Activated CD4-positive, alpha-beta T cell treated with anti-CD3 and anti-CD28 coated beads, Interleukin-2, amount 50 U/mL, for 48 hours (primary cell): ENCODE measurements at places on chromosomes 16 and 17.

DNA sequence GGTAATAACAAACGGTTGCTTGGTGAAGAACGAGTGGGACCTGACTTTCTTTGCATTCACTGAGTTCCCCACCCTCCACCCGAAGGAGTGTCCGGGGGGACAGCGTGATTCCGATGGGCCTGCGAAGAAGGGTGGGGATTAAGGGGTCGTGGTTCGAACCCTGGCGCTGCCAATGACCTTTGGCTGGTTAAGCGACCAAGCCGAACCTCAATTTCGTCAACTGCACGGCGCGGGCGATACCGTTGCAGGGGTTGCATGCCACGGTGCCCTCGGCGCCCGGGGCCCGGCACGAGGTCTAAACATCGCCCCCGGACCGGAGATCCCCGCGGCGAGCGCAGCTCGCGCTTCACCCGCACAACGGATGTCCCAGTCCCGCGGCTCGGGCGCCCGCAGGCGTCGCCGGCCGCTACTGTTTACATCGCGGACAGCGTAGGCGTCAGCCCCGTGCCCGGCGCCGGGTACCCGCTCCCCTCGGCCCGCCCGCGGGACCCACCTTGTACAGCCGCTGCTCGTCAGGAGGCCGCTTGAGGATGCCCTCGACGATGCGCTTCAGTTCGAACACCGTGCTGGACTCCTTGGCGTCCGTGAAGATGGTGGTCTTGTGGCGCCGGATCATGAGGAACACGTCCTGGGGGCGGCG, 460 bp downstream of the ELOB start:
- DNase-seq = peak; percentile 31

- DNase-seq = no peak
These were observed 76.3 kb upstream of the WSB1 start for GRCh38 chr17:27217631-27218030.

- no peak for DNase-seq
These were observed 14.2 kb upstream of the CD300A start for GRCh38 chr17:74452033-74452840.

GRCh38 chr17:73722165-73722564, 77.9 kb upstream of the SDK2 start:
- no peak for DNase-seq

DNA sequence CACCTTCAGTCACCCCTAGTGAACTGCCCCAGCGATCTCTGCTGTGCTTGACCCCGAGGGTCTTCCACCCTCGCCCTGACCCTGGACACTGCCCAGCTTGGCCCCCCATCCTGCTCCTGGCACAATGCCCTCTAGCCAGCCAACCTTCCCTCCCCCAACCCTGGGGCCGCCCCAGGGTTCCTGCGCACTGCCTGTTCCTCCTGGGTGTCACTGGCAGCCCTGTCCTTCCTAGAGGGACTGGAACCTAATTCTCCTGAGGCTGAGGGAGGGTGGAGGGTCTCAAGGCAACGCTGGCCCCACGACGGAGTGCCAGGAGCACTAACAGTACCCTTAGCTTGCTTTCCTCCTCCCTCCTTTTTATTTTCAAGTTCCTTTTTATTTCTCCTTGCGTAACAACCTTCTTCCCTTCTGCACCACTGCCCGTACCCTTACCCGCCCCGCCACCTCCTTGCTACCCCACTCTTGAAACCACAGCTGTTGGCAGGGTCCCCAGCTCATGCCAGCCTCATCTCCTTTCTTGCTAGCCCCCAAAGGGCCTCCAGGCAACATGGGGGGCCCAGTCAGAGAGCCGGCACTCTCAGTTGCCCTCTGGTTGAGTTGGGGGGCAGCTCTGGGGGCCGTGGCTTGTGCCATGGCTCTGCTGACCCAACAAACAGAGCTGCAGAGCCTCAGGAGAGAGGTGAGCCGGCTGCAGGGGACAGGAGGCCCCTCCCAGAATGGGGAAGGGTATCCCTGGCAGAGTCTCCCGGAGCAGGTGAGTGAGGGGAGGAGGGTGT, at the start of gene TNFSF13:
Gene TNFSF13 (plus strand): TSS at position 207 of the 776 bp plus-strand sequence. CDS start 290 bp downstream, at position 497.
- DNase-seq = no peak

DNA sequence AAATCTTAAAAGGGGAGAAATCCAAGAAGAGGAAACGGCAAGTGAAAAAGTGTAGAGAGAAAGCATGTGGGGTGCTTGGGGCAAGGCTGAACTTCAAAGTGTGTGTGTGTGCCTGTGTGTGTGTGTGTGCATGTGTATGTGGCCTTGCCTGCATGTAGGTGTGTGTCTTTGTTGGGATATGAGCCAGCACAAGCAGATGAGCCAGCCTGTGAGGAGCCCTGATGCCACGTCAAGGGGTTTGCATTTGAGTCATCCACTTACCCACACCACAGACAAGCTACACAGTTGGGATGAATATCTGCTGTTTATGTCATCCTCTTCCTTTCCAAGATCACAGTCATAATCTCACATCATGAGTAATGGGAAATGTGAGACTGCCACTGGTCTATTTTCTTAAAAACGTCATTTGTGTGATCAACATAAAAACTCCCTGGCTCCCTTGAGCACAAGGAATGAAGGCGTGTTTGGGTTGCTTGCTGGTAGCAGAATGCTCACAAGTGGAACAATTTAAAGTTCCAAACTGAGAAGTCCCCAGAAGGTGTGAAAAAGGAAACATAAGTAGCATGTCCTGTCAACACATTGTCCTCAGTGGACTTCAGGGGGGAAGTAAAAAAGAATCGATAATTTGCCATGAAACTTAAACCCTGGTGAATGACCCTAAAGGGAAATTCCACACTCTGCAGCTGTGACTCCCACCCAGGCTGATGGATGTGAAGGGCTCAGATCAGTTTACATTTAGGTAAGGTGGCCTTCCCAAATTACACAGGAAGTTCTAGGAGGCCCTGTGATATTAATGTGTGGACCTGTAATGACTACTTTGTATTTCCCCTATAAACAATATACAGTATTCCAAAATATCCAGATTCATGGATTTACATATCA, 14.7 kb downstream of the KCTD19 start:
- DNase-seq = peak; percentile 91

GRCh38 chr17:35788477-35789368, 6.7 kb downstream of the MMP28 start:
- no peak for DNase-seq

- DNase-seq = no peak
These were observed 27.7 kb downstream of the CDIP1 start for GRCh38 chr16:4510747-4511426.

DNA sequence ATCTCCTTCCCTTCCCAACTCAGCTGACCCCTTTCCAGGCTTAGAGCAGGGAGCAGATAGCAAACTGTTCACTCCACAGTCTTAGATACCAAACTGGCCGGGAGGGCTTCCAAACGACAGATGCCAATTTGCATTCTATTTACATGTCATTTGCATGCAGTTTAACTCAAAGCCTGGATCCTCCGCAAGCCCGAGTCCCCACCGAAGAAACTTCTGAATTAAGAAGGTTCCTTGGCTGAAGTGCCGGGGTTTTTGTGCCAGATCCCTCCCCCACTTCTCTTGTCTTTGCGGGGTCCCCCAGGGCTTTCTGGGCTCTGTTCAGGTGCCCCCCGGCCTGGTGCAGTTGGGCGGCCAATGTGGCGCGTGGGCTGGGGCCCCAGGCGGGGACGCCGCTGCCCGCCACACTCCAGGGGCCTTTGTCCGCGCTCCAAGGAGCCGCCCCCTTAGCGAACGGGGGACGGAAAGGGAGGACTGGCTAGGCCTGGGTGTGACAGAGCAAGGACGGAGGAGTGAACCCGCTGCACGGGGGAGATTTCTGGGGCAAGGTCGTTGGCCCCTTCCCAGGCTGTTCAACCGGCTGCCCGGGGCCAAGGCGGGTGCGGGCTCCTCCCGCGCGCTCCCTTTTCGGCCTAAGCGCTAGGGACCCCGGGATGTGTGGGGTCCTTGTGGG, 1.2 kb downstream of the GPRC5B start:
- no peak for DNase-seq

DNA sequence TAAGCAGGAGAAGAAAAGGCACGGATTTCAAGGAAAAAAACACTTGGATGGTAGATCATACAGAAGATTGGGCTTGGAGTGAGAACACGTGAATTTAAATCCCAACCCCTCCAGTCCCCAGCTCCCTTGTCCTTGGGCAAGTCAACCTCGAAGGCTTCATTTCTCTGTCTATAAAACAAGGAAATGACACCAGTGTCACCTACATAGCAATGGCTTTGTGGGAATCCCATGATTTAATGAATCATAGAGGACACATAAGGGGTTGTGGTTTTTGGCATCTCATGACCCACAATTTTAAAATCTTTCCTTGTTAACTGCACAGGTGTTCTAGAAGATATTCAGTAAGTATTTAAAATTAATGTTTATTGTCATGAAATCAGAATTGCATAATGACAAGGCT, 8.2 kb upstream of the CCL2 start:
- DNase-seq = no peak

DNA sequence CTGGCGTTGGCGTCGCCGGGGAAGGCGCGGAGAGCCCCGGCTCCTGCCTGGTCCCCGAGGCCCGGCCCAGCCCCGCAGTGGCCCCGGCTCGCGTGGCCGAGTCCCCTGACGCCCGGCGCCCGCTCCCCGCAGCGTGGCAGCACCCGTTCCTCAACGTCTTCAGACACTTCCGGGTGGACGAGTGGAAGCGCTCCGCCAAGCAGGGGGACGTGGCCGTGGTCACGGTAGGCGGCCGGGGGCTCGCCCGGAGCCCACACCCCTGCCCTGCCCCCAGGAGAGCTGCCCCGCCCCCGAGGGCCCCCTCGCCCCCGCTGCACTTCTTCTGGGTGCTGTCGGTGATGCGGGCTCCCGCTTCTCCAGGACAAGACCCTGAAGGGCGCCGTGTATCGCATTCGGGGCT, 466 bp downstream of the WDR90 start:
- peak; percentile 32 for DNase-seq

- no peak for DNase-seq
These were observed 6.0 kb downstream of the VAT1 start for GRCh38 chr17:43016216-43016615.

GRCh38 chr17:43907998-43908721, 824 bp upstream of the MPP2 start:
- DNase-seq = peak; percentile 64

- no peak for DNase-seq
These were observed 81.4 kb downstream of the SLC39A11 start for GRCh38 chr17:73011016-73011486.

- DNase-seq = no peak
These were observed 90.7 kb downstream of the WNT3 start for GRCh38 chr17:46727572-46728348.

DNA sequence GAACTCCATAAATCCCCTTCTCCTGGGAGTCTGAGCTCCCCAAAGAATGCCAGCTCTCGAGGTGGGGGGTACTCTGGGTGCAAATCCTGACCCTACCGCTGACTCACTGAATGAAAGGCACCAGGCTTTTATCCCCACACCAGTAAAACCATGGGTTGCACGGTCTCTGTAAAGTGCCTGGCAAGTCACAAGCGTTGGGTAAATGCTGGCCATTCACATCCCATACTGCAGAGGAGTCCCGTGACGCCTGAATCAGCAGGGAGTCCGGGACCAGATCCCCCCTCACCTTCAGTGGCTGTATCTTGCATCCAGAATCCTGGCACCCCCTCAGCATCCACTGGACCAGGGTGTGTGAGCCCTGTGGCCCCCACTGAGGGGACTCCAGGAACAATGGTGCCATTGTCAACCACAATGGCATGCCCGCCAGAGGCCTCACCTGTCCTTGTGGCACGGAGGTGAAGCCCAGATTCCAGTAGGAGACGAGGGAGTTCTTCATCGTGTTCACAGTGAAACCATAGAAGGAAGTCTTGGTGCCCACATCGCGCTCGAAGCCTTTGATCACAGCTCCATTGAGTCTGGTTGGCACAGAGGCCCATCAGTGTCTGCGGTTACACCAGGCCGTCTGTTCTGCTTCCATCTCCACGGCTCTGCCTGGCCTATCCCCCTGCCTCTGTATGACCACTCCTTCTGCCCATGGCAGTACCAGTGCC, 13.3 kb downstream of the ST6GALNAC2 start:
- DNase-seq = no peak

DNA sequence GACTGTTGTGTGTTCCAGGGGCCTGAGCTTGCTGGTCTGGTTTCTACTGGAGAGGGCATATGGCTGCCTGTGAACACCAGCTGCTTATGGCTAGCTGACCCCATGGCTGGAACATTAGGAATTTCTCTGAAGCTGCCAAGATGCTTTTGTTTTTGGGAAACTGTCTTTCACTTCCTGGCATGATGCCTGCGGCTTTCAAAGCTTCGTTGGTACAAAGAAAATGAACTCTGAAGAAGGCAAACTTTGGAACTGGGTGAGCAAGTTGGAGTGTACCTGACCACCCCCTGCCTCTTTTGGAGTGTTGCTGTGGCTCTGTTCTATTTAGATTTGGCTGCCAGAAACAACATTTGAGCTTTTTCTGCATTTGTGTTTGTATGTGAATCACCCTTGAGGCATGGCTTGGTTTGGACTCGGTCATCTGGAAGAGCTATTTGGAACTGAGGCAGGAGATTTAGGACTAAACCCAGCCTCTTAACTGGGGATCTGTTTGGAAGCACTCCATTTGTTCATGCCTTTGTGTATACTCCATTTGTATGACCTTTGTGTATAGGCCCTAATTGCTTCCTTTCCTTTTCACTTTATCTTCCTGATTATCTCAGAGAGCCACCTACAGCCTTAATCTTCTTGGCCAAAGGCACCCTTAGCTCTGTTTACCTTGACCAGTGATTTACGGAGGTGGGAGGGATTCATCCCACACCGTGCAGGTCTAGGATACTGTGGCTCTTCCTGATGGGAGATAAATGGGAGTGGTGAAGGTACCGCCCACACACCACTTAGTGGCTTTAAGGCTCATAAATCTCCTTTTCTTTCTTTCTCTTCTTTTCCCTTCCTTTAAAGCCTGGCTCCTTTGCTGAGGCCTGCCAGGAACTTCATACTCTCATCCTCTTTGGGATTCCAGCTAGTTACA, 7.3 kb upstream of the CPHXL start:
- no peak for DNase-seq

GRCh38 chr17:65260626-65261025, 123.5 kb downstream of the RGS9 start:
- DNase-seq = no peak

DNA sequence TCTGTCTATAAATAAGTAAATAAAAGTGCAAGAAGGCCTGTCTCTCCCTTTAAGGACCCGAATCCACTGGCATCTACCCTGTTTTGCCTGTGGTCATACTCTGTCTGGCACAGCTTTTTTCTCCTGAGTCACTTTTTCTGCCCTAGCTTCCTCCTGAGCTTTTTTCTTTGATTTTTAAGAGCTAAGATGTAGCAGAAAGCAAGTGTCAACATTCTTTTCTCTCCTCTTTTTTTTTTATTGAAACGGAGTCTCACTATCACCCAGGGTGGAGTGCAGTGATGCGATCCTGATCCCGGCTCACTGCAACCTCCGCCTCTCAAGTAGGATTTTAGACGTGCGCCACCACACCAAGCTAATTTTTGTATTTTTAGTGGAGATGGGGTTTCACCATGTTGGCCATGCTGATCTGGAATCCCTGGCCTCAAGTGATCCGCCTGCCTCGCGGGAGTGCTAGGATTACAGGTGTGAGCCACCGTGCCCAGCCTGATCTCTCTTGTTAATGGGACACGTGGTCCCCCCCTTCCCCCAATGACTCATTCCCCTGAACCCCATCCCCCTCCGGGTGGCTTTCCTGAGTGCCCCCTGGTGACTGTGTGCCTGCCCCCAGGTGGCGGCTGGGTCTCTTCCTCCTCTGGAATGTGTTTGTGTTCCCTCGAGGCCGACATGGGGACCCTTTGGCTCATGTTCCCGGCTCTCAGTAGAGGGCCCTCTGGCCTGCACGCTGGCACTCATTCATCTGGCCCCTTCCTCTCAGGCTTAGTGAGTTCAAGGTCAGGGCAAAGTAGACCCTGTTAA, 14.2 kb downstream of the C16orf90 start:
- DNase-seq = no peak

GRCh38 chr17:35969558-35970380, 11.5 kb downstream of the CCL16 start:
- DNase-seq = peak; percentile 80

GRCh38 chr16:4593086-4593485, 21.6 kb downstream of the UBALD1 start:
- DNase-seq = no peak
